ENCODE measurements at places on chromosomes 11 and 22. TPM values are rescaled to one million over a fixed set of nuclear protein-coding genes. Genes with fewer than 3 reads are reported as not detected.

The RFPL1 gene
- not detected for polyA plus RNA-seq

The CABP4 gene
- polyA plus RNA-seq = 2.2 TPM

The ATL3 gene
- polyA plus RNA-seq = 15.2 TPM

The CD3G gene
- polyA plus RNA-seq = 0.58 TPM

The UBQLNL gene
- polyA plus RNA-seq = 2.0 TPM

The PATE2 gene
- 0.20 TPM for polyA plus RNA-seq

The ANGPTL5 gene
- 0.09 TPM for polyA plus RNA-seq

The MS4A4A gene
- polyA plus RNA-seq = 13.0 TPM

The CDK2AP2 gene
- 38.5 TPM for polyA plus RNA-seq

The SHISA8 gene
- 0.08 TPM for polyA plus RNA-seq

The SMIM35 gene
- polyA plus RNA-seq = 0.40 TPM

The FBLN1 gene
- 307 TPM for polyA plus RNA-seq

The C11orf52 gene
- 11.8 TPM for polyA plus RNA-seq

The MRGPRX4 gene
- polyA plus RNA-seq = not detected

The SLC22A25 gene
- polyA plus RNA-seq = 0.10 TPM

The HDAC10 gene
- 33.6 TPM for polyA plus RNA-seq

The SCGB1A1 gene
- 59.5 TPM for polyA plus RNA-seq

The GNG3 gene
- polyA plus RNA-seq = 1.6 TPM

The SHANK3 gene
- 35.7 TPM for polyA plus RNA-seq
